ENCODE measurements at places on chromosomes 7 and 10.
A peak's percentile ranks its signal among the peaks of the same experiment; 100 is the strongest.

DNA sequence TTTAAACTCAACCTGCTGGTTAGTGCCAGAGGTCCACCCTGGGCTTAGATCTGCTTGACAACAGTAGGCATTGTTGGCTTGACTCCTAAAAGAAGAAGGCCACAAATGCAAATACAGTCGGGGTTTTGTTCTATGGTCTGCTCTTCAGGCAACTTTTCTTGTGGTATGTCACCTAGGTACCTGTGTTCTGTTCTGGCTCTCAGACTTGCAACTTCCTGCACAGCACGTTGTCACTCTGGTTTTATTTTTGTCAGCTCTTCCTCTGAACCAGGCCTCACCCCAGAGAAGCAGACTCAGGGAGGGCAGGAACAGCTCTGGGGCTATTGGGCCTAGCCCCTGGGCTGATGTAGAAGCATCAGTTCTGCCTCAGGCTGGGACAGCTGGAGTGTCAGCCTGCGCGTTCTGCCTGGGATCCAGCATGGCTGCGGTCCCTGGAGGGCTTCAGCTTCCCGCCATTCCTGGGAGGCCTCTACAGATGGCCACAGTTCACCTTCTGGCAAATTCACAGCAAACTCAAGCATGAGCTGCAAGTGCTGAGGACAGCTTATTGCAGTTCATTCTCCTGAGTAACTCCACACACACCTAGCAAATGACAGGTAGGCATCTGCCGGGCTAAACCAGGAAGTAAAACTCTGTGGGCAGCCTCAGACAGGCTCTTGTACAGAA is 11.0 kb upstream of the PDCD4 start:
- DNase-seq, result no peak

DNA sequence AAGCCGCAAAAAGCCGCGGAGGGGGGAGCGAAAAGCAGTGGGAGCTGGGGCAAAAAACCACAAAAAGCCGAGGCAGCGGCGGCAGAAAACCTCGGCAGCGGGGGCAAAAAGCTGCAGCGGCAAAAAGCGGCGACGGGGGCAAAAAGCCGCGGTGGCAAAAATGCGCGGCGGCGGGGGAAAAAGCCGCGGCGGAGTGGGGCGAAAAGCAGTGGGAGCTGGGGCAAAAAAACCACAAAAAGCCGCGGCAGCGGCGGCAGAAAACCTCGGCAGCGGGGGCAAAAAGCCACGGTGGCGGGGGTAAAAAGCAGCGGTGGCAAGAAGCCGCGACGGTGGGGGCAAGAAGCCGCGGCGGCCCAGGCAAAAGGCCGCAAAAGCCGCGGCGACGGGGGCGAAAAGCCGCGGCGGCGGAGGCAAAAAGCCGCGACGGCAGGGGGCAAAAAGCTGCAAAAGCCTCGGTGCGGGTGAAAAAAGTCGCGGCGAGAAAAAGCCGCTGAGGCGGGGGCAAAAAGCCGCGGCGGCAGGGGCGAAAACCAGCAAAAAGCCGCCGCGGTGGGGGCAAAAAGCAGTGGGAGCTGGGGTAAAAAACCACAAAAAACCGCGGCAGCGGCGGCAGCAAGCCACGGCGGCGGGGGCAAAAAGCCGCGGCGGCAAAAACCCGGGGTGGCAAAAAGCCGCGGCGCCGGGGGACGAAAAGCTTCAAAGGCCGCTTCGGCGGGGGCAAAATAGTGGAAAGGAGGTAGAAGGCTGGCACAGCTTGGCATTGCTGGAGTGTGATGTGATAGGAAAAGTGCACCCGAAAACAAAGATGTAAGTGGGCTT is 135.9 kb downstream of the ZNF92 start:
- DNase-seq, result no peak

DNA sequence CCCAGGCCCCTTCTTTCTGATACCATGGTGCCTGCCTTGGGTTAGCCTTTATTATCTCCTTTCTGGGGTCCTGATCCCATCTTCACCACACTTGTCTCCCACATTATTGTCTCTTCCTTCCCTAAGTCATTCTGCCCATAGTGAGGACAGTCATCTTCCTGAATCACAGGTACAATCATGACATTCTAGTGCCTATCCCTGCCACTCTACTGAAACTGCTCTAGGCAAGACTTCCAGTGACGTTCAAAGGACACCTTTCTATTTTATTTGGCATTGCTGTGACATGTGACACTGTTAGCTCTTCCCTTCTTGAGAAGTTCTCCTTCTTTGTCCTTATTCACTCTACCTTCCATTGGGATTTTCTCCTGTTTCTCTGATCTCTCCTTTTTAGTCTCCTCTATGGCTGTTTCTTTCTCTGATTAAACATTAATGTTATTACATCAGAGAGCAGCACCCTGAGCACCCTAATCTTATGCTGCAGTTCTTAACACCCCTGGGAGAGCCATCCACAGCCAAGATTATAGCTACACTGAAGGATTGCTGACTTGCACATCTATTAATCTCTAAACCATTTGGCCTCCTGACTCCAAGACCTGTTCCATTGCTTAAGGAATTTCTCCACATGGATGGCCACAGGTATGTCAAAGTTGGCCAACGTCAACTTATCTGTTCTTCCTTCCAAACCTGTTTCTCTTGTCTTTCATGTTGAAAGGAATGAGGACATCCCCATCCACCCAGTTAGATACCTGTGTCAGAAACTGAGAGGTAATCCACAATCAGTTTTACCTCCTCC is 10.9 kb downstream of the MACC1 start:
- DNase-seq, result no peak

GRCh38 chr7:4132221-4132620 is 549.9 kb upstream of the FOXK1 start:
- DNase-seq, result no peak

- no peak for DNase-seq
Measured at GRCh38 chr10:1449021-1449420, 288.3 kb downstream of the ADARB2 start.

DNA sequence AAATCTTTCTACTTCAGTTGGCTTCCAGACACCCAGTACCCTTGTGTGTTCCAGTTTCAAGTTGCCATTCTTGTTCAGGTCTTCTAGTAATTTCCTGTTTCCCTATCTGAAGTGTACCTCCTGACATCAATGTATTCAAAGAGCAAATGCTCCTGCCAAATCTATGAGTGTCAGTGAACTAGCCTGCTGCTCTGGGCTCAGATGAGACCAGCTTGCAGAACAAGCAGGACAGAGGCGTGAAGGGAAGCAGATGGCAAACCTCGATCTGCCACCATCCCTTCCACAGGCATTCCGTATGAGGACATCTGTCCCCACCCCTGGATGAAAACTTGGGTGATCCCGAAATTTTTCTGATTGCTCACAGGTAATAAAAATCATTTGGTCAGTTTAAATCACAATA is 4.4 kb upstream of the MPP7 start:
- no peak for DNase-seq

DNA sequence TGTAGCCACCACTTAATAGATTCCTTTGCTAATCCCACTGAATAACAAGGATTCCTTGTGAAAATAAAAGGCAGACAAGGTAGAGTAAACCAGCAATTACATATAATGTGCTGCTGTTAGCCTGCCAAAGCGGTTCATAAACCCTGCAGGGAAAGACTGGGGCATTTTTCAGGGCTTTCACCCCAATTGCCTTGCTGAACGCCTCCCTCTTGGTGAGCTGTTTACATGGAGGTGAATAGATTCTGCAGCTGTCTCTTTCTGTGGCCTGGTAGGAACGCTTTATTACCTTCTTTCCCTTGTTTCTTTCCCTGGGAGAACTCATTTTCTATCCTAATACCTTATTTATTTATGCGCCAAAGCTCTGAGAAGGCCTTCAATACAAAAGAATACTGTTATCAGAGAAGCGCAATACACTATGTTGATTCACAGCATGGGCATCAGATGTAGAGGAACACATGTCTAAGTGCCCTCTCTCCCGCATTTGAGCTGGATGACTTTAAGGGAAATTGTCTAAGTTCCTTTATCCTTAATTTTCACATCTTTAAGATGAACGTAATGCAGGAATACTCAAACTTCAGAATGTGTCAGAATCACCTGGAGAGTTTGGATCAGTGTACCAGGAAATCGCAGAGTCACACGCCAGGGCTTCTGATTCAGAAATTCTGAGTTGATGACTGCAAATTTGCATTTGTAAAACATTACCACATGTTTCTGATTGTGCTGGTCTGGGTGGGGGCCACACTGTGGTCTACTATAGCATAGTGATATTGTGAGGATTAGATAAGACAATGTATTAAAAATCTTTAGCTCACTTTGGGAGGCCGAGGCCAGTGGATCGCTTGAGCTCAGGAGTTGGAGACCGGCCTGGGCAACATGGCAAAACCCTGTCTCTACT is 1203.8 kb downstream of the SORCS3 start:
- no peak for DNase-seq

DNA sequence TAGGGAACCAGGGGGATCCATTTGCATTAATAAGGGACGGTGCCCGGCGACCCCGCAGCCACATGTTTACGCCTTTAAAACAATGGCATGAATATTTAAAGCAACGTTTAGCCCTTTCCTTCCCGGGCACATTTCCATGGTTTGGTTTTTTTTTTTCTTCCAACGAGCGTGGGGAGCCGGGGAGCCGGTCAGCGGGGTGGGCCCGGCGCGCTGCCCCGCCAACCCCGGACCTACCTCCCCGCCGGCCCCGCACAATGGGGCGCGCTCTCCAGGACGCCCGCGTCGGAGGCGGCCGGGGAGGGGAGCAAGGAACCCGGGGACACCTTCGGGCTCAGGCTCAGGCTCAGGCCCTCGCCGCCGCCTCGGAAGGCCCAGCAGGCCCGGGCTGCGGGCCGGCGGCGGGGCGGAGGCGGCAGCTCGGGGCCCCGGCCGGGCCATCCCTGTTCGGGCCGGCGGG is 1.0 kb downstream of the SEPHS1 start:
- no peak for DNase-seq

- DNase-seq, result no peak
Measured at GRCh38 chr7:93447509-93447908, 127.0 kb downstream of the CALCR start.

- no peak for DNase-seq
Measured at GRCh38 chr7:826230-826917, 5.9 kb upstream of the SUN1 start.

GRCh38 chr7:100109521-100110163 is 8.2 kb downstream of the AP4M1 start:
- no peak for DNase-seq

GRCh38 chr10:119246862-119247549 is 39.6 kb downstream of the GRK5 start:
- DNase-seq, result peak; percentile 90

- DNase-seq, result peak; percentile 77
Measured at GRCh38 chr7:130838738-130839137, 104.7 kb upstream of the KLF14 start.

GRCh38 chr7:44439926-44440325 is 50.5 kb downstream of the NUDCD3 start:
- DNase-seq, result no peak

DNA sequence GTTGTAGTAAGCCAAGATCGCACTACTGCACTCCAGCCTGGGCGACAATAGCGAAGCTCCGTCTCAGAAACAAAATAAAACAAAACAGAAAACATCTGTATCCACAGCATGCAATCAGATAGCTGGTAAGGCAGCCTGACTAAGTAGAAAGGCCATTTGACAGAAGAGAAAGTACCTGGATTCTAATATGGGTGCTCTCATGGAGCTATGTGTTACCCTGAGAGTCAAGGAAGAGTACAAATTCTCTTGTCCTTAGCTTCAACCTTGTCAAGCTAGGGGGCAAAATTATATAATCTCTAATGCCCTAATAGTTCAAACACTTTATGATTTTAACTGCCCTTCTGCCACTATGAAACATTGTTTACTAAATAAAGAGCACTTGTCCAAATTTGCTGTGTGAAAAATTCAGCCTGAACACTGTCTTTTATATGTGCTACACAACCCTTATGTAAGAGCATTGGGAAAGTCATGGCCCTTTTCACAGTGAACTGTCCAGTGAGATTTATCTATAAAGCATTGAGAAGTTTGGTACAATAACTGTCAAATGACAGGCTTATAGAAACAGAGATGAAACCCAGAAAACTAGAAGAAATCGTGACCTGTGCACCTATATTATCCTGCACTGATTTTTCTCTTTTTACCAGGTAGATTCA is 51.2 kb upstream of the PRKG1 start:
- no peak for DNase-seq

DNA sequence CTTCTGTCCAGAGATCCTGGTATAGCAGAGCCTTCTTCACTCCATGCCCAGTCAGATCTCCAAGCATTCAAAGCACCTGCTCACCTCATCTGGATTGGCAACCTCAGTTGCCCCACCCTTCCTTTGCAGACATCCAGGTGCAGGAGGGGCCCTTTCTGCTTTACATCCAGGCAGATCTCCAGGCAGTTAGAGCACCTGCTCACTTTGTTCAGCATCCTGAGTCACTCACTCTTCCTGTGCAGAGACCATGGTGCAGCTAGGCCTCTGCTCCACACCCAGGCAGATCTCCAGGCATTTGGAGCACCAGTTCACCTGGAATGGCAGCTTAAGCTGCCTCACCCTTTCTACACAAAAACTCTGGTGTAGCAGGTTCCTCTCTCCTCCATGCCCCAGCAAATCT is 153.1 kb downstream of the CDK14 start:
- DNase-seq, result no peak

DNA sequence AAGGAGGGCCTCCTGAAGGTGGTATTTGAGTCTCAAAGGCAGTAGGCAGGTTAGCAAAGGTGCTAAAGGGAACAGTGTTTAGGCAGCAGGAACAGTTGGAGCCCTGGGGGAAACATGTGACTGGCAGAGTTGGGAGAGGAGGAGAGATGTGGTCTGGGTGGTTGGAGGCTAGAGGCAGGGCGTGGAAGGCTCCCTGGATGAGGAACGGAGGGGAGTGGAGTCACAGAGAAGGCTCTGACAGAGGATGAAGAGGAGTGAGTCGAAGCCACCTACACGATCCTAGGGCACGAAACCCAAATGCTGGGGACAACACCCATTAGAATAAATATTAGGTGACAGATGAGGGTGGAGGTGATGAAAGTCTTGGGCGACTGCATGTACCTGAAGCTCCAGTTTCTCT is 19.6 kb upstream of the MGMT start:
- DNase-seq, result no peak

- no peak for DNase-seq
Measured at GRCh38 chr10:10138685-10139084, 879.0 kb upstream of the CELF2 start.

GRCh38 chr10:48974510-48975156 is 35.0 kb upstream of the LRRC18 start:
- no peak for DNase-seq

GRCh38 chr10:102509387-102509786 is 5.6 kb downstream of the SUFU start:
- DNase-seq, result no peak

Data from AG09319 (cell line).